ENCODE measurements at places on chromosomes 11 and 22.
A peak's percentile ranks its signal among the peaks of the same experiment; 100 is the strongest.

DNA sequence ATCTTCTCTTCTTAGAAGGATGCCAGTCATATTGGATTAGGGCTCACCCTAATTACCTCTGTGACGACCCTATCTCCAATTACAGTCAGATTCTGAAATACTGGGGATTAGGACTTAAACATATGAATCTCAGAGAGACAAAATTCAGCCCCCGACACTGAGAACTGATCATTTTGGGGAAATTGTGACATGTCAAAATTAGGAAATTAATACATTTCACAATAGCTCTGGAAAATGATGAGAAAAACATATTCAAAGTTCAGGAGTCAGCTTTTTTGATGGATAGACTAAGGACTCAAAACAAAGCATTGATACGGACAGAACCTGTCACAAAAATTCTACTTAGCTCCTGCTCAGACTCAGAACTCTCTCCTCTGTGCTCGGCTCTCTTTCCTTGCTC is 40.8 kb downstream of the COMMD9 start:
- no peak for DNase-seq

DNA sequence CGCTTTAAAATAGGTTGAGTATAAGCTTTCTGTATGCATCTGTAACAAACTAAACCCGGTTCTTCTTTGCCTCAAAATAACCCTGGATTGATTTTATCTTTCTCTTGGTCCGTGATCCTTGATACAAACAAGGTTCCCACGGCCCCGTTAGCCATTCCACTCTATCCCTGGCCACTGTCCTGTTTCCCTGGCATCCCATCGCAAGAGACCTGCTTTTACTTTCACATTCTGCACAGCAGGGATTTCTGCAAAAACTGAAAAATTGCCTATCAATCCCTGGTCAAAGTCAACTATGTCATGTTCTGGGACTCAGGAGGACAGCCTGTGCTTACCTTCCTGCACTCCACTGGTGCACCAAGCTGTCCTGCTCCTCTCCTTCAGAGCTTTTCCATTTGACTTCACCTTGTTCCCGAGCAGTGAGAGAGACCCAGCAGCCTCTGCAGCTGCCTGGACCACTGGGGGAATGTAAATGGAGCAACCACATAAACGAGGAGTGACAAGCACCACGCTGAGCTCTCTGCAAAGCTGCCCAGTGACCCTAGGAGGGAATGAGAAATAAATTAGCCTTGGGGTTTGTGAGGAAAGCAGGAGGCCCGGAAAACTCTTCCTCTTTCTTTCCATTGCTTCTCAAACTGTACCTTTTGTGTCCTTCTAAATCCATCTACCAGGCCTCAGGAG is 175.9 kb downstream of the NTM start:
- no peak for DNase-seq

GRCh38 chr11:96782632-96783031 is 392.8 kb downstream of the JRKL start:
- DNase-seq: no peak

- DNase-seq: no peak
These were observed 71.2 kb downstream of the ADM start for GRCh38 chr11:10376061-10376460.

GRCh38 chr22:44783581-44783980 is 31.2 kb downstream of the ARHGAP8 start:
- no peak for DNase-seq

- DNase-seq: peak; percentile 25
These were observed 27.2 kb downstream of the RPS6KA4 start for GRCh38 chr11:64385945-64386704.
